Epithelial cell of prostate (primary cell): ENCODE measurements at places on chromosomes 3 and 15.

GRCh38 chr15:80929689-80930088 lies 59.9 kb downstream of the MESD start:
- no peak for DNase-seq

DNA sequence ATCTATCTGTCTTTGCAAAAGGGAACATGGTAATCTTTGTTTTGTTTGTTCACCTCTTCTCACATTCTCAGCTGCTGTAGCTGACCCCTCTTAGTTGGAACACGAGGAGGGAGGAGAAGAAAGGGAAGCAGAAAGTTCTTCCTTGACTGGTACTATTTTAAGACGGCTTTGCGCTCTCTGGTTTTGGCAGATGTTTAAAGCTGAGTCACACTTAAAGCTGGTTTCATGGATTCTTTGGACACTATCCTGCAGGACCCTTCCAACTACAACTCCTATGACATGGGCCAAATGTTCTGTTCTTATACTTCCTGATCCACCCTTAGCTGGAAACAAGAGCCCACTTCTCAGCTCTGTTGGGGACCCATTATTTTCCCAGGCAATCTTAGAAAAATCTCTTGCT lies 40.6 kb upstream of the FXR1 start:
- no peak for DNase-seq

- DNase-seq = no peak
Observed at GRCh38 chr15:41494190-41494921, 682 bp downstream of the ITPKA start.

GRCh38 chr15:29935296-29936004 lies 113.2 kb upstream of the TJP1 start:
- DNase-seq = no peak

- no peak for DNase-seq
Observed at GRCh38 chr3:194259982-194260766, 91.0 kb downstream of the CPN2 start.

GRCh38 chr3:143956838-143957237 lies 14.8 kb upstream of the DIPK2A start:
- DNase-seq = no peak

- peak; percentile 51 for DNase-seq
Observed at GRCh38 chr15:36632226-36632625, 52.8 kb downstream of the CDIN1 start.

DNA sequence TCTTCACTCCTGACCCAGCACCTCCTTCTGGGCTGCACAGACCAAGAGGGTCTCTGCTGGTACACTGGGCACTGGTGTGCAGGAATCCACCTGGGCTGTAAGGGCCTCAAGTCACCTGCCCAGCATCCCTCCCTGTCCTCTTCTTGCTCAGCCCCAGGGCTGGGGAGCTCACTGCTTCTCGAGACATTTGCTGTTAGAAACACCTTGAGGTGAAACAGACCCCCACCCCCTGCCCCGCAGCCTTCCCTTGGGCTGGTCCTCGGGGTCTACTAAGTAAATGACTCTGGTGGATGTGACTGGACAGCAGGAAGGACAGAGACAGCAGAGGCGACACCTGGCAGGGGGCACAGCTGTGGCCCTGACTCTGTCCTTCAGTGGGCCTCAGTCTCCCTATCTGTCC lies 29.1 kb downstream of the LOXL1 start:
- DNase-seq = no peak

DNA sequence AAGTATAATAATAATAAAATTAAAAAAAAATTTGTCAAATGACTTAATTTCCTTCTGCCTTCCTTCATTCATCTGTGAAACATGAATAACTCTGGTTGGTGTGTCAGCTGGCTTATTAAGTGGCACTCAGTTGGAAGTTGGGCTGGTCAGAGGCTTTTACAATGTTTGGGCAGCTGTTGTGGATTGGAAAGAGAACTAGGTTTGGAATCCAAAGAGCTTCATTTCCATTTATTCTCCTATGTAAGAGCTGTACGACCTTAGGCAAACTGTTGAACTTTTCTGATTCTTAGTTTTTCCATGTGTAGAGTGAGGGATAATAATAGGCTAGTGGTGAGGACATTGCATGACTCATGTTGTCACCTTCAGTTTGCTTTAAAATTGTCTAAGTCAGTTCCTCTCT lies 606.7 kb downstream of the PDCD6IP start:
- no peak for DNase-seq

DNA sequence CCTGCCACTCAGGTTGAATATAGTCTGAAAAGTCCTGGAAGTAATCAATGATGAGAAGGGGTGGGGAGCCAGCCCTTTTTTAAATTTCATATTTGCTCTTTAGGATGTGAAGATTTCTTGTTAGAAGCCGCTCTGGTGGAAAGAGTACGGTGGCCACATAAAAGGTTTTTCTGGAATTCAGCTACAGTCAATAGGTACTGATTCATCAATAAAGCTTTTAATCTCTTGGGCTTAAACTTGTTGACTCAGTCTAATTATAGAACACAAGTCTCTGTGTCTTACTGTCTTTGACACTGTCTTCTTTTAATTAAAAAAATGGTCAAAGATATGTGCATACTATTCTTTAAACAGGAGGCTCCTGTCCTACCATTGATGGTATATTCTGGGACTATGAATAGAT lies 99.9 kb upstream of the TP63 start:
- no peak for DNase-seq

- no peak for DNase-seq
Observed at GRCh38 chr3:177410730-177411129, 213.4 kb upstream of the TBL1XR1 start.

DNA sequence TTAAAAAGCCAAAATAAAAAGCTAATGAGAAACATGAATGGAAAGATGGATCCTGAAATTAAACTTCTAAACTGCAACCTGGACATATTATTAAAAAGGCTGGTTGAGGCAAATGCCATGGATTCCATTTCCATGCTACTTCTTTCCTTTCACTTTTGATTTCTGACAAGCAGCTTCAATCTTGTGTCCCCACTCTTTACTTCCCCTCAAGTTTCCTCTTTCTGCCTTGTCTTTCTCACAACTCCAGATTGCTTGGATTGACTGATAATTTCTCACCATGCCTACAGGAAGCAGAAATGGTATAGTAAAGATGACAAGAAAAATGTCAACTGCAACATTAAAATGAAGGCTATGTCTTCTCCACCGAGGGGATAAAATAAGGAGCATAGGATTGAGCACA lies 1136.7 kb downstream of the TUSC7 start:
- DNase-seq = no peak

DNA sequence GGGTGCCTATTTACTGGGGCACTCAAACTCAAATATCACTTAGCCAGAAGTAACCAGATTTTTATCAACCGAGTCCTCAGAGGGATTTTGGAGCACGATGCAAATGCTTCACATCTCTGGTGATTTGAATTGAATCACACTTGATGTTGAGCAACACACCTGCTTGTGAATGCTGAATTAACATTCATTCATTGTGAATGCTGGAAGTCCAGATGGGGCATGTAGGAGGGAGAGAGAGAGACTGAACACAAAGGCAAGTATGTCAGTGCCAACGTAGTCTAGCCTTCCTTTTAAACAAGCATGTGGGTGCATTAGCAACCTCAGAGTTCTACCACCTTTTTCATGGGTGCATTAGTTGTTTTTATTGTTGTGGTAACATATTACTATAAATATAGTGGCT lies 156.2 kb downstream of the ADAMTSL3 start:
- DNase-seq = peak; percentile 78

DNA sequence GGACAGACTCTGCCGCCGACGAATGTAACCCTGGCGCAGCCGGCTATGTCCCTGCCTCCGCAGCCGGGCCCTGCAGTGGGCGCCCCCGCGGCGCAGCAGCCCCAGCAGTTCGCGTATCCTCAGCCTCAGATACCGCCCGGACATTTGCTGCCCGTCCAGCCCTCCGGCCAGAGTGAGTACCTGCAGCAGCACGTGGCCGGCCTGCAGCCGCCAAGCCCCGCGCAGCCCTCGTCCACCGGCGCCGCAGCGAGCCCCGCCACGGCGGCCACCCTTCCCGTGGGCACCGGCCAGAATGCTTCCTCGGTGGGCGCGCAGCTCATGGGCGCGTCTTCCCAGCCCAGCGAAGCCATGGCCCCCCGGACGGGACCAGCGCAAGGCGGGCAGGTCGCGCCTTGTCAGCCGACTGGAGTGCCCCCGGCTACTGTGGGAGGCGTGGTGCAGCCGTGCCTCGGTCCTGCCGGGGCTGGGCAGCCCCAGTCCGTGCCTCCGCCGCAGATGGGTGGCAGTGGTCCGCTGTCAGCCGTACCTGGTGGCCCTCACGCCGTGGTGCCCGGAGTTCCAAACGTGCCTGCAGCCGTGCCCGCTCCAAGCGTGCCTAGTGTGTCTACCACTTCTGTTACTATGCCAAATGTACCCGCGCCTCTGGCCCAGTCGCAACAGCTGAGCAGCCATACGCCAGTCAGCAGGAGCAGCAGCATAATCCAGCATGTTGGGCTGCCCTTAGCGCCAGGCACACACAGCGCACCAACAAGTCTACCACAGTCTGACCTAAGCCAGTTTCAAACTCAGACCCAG lies 2.4 kb downstream of the TSC22D2 start:
- DNase-seq = no peak

GRCh38 chr3:25257026-25257425 lies 171.0 kb upstream of the RARB start:
- DNase-seq = no peak

- no peak for DNase-seq
Observed at GRCh38 chr3:23103764-23104163, 99.4 kb upstream of the UBE2E2 start.

DNA sequence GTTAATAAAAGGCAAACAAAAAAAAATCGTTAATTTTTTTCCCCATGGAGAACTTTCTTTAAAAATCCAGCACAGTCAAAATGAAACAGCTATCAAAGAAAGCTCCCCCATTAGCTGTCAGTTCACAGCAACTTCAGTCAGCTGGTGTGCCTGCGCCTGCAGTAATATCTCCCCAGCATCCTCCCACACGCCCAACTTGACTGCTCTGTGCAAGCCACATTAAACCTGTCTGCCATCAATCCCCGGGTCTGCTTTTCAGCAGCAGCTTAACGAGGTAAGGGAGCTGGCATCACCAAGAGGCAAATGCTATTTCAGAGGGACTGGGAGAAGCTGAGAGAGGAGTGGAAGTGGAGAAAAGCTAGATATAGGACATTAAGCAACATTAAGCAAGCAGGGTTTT lies 337.5 kb downstream of the GAP43 start:
- no peak for DNase-seq

DNA sequence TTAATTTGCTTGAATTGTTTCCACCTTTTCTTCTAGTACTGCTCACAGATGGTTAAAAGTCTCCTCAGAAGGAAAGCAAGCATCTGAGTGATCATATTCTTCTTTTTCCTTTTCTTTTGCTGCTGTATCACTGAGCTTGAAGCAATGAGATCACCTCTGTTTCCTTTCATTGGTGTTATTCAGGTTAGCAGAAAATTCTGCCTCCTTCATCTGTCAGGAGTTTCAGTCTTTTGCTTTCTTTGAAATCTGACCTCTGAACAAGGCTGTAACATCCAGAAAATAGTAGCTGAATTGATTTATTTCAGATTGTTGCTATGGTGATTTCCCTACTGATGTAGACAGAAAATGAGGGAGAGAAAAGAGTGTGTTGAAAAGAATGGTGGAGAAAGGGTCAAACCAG lies 343.0 kb downstream of the MFSD1 start:
- DNase-seq = no peak

DNA sequence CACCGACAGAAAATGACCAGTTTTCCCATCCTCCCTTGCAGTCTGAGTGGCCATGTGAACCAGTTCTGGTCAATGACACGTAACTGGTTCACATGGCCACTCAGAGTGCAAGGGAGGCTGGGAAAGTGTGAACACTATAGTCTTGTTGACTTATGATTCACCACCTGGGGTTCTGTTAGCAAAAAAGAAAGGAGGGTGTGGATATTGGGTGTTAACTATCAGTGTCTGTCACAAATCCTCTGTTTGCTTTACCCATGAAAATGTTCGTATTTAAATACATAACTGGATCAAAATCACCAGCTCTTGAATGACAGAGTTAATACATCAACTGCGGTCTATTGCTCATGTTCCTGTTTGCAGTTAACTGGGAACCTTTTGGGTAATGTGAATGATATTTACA lies 92.3 kb downstream of the ADAMTSL3 start:
- peak; percentile 79 for DNase-seq

DNA sequence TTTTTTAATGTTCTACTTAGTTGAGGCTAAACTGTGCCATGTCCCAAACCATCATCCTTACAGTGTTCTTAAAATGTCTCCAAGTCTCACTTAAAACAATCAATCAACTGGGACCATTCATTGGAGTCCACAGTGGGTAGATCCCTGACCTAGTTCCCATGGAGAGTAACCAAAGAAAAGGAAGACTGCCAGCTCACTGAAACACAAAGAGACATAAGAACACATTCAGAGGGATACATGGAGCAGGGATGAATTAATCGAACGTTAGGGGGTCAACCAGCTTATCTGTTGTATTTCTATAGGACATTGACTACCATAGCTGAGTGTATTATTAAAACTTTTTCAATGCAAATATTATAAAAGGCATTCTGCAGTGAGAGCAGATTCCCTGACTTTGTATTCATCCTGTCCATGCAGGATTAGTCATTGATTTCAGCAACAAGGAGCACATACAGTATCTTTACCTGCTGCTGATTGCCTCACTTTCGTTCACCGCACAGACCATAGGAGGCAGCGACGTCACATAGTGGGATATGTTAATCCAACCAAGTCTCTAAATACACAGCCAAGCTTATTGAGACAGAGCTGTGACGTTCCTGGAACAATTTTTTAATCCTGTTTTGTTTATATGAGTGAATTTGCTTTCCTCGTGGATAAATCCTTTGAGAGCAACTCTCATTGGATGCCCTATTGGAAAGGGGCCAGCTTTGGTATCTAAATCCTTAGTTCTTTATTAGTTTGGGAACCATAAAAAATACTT lies 364.9 kb upstream of the RBMS3 start:
- DNase-seq = peak; percentile 74

DNA sequence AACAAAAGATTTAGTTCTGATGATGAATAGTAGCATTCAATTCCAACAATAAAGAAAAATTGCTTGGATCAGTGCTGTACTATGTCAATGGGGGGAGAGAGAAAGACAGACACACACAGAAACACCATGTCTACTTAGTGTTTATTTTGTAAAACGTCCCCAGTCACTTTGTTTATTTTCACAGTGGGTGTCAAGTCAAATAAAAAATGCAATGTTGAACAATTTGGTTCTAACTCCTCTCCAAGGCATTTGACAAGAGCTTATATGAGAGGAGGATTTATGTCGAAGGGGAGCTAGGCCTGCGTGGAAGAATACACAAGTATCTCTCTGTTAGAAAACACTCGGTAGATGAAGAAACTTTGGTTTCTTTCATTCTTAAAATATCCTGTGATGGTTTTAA lies 201.7 kb upstream of the SLC2A2 start:
- DNase-seq = no peak

DNA sequence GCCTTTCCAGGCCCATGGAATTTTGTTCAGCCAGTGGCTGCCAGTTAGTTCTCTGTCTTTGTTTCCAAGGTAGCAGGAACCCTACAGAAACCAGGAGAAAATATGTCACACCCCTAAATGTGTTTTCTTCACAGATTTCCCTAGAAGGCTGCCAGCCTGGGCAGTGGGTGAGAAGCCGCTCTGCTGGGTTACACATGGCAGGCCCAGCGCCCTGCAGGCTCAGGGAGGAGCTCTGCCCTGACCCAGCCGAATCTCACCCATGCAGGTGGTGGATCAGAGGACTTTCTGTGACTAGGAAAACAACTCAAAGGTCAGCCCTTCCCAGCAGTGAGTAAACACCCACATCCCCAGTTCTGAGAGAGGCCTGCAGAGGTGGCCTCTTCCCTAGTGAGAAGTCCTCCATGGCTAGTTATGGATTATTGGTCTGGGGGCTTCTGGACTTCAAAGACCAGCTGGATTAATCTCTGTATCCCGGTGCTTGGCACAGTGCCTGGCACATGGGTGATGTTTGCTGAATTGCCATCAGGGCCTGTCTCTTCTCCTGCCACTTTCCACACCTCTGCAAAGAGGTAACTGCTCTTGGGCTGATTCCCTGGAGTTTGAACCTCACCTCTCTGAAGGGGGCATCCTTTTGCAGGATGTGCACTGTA lies 34.7 kb upstream of the BDH1 start:
- no peak for DNase-seq
